ENCODE measurements at places on chromosomes 4 and X.

DNA sequence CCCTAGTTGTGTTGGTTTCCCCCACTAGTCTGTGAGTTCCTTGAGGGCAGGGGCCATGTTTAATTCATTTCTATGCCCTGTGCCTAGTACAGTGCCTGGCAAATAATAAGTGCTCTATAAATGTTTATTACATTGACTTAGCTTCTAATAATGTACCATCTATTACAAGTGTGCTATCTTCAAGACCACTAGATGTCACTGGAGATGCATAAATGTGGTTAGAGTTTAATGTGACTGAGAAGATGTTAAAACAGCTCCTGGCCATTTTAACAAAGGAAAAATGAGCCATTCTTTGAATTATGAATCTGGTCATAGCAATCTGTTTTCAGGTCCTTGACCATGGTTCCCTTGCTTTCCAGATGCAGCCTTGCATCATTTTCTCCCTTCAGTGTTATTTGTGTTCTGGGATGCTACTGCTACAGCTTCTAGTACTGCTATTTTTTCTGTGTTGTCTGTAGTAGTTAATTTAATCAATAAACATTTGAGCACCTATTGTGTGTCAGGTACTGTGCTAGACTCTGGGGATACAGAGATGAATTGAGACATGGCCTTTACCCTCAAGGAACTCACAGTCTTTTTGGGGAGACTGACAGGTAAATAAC is 43.2 kb downstream of the SLC9A6 start:
- DNase-seq: no peak

DNA sequence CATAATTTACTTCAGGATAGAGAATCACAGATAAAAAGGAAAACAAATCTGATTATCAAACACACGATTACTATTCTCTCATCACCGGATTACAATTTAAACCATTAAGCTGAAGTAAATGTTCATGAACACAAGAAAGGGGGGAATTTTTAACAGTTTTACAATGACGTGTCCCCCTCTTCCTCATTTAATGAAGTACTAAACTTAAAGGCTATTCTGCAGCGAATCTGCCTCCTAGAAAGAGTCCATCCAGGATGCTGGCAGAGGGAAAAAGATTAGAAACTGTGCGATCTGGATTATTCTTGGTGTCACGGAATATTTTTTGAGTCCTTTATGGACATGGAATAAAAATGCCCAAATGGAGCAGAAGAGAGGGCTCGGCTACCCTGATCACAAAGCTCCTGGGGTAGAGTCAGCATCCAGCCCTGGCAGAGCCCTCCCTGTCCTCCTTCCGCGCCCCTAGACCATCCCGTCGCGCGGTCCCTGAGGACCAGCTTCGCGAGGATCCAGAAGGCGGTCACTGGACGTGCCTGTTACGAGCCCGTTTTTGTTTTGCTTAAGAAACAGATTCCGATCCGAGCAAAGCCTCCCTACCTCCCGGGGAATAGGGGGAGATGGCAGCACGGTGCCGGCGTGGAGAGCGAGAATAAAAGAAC is 1.2 kb downstream of the ELF2 start:
- peak; percentile 58 for DNase-seq

DNA sequence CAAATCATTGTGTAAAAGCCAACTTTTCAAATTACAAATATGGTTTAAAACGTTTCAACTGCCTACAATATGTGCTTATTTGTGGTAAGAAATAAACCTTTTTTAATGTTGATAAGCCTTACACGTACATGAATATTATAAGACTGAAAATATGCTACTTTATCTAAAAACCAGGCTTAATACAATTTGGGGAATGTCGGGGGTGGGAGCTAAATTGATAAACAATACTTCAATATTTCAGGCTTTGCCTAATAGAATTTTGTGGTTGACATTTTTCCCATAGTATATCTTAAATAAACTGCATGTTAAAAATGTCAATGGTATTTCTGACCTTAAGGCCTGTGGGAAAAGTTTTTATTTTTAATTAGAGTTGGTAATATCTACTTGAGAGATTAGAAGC is 69.8 kb upstream of the SLIT2 start:
- no peak for DNase-seq

GRCh38 chr4:13396161-13396560 is 88.0 kb downstream of the RAB28 start:
- no peak for DNase-seq

GRCh38 chrX:39856472-39857121 is 241.2 kb downstream of the BCOR start:
- DNase-seq: no peak

DNA sequence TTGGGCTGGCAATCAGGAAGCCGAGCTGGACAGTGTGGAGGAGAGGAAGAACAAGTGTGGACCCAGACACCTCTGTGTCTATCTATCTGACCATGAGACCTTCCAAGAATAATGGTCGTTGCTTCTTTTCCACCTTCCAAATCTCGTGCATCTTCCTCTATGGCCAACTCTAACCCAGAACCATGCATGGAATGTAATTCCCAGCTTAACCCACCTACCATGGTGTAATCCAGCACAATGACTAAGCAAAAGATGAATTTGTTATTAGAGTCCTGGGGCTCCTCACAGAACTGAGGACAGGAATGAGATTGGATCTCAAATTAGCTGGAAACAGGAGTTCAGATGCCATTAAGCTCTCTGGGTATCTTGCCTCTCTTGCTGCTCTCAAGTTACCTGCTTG is 17.4 kb upstream of the TMEM184C start:
- DNase-seq: no peak

GRCh38 chr4:8900588-8900987 is 28.9 kb upstream of the HMX1 start:
- no peak for DNase-seq

GRCh38 chrX:45011131-45011530 is 138.1 kb downstream of the KDM6A start:
- no peak for DNase-seq
